ENCODE measurements at places on chromosomes 7 and 10.

GRCh38 chr10:71024490-71024889 lies 136.1 kb upstream of the PCBD1 start:
- no peak for DNase-seq

GRCh38 chr10:85609509-85609908 lies 757.1 kb downstream of the GRID1 start:
- no peak for DNase-seq

GRCh38 chr10:15546606-15547005 lies 173.1 kb downstream of the ITGA8 start:
- no peak for DNase-seq

DNA sequence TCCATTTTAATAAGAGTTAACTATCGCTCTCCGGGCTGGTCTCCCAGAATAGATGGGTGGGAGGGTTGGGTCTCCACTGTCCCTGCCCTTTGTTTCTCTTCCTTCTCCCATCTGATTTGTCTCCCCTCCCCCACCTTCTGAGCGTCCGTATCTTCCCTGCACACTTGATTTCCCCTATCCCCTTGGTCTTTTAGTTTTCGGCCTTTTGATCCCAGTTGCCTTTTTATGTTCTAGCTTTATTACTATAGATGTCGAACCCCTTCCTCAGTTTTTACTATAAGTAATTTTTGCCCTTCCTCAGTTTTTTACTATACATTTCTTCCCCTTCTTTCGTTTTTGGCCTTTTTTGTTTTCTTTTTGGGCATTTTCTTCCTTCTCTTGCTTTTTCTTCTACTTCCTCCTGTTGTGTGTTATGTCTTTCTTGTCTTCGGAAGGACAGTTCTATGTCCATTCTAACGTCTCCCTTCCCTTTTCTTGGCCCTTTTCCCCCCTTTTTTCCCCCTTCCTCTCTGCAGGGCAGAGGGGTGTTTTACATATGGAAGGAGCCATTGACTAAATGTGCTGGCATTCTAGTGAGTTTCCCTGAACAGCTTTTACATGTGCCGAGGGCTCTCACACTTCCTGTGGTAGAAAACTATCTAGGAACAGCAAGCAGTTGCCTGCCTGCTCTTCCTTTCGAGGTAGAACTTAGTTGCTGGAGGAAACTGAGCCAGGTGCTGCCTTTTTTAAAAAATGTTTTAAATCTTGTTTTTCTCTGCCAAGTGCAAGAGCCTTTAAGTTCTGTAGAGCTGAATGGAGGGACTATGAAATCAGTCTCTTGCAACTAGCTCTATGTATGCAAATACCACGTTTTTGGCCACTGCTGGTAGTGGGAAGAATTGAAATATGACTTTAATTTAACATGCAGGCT lies 2.8 kb downstream of the TET1 start:
- DNase-seq: no peak

GRCh38 chr7:100577103-100577502 lies 3.4 kb upstream of the SAP25 start:
- DNase-seq: no peak

DNA sequence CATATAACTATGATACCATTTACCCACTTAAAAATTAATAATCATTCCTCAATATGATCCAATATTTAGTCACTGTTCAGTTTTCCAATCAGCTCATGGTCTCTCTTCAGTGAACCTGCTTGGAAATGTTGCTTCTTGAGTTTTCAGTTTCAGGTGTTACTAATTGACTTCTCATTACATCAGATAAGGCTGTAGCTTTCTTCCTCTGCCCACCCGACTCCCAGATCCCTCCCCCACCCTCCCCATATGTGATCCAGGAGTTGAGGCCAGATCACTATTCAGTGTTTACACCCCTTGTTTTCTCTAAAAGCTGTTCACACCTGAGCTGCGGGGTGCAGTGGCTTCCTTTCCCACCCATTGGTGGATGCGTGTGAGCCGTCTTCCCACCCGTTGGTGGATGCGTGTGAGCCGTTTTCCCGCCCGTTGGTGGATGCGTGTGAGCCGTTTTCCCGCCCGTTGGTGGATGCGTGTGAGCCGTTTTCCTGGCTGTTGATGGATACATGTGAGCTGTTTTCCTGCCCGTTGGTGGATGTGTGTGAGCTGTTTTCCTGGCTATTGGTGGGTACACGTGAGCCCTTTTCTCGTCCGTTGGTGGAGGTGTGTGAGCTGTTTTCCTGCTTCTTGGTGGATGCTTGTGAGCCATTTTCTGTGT lies 3.2 kb upstream of the MTG1 start:
- DNase-seq: no peak

DNA sequence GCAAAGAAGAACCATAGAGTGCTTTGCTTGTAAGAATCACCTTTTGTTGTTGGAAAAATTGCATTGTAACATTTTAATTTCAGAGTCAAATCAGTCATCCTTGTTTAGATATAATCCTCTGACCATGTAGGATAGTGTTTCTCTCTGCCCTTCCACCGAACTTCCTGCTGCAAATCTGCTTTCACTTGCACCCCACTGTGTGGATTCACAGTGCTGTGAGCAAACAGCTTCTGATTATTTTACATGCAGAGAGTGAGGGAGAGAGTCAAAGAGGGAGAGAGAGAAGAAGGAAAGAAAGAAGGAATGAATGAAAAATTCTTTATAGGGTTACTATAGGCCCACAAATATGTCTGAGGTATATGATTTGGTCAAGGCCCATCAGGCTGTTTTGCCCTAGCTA lies 30.0 kb upstream of the SEM1 start:
- DNase-seq: no peak

DNA sequence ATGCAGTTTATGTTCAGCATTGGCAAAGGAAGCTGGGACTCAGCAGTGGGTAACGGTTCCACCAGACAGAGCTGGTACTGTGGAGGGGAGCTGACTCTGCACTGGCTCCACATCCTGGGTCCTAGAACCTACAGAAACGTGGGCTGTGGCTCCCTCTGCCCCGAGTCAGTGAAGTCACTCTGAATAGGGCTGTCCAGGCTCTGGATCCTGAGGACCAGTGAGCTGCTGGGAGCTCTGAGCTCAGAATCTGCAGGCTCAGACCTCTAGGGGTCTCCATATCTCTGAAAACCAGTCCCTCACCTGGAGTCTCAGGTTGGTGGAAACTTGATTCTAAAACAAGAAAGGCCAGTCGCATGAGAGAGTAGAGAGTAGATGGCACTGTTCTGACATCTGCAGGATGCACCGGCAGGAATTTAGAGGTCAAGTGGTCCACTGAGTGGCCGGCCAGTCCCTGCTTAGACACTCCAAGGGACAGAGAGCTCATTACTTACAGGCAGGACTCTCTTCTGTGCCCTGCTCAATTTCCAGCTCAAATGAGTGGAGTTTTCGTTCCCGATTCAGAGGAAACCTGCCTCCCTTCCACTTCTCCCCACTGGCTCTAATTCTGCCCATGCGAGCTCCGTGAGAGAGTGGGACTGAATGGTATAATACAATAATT lies 18.6 kb downstream of the NPFFR1 start:
- DNase-seq: no peak

- no peak for DNase-seq
Measured at GRCh38 chr7:137656850-137657232, 189.9 kb downstream of the DGKI start.

DNA sequence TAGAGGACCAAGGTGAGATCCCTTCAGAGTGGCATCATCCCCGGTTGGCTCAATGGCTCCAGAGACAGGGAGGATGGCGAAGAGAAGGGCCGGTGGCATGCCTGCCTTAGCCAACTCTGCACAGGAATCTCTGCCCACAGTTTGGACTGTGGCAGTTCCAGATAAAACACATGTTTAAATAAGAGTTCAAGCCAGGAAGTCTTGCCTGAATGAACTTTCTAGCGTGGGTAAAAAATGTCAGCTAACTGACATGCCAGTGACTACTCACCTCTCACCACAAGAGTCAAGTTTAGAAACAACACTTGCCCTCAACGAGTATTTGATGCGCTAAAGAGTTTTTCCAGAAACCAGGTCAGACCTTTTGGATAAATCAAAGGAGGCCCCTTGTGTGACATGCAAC lies 3.0 kb downstream of the NOD1 start:
- DNase-seq: no peak

DNA sequence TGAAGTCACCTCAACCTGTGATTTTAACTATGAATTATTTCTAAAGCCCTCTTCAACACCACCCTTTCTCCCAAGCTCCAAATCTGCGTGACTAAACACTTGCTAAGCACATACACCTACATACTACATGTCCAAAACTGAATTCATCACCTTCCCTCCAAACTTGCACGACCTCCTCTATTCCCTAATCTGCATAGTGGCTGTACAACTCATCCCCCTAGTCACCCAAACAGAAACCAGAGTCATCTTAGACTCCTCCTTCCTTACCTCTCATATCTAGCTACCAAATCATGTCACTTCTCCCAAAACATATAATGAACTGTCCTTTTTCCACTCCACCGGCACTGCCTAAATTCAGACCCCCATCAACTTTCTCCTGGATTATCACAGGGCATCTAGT lies 16.2 kb downstream of the ARHGAP21 start:
- DNase-seq: no peak

GRCh38 chr10:115939101-115939854 lies 333.7 kb downstream of the GFRA1 start:
- no peak for DNase-seq

DNA sequence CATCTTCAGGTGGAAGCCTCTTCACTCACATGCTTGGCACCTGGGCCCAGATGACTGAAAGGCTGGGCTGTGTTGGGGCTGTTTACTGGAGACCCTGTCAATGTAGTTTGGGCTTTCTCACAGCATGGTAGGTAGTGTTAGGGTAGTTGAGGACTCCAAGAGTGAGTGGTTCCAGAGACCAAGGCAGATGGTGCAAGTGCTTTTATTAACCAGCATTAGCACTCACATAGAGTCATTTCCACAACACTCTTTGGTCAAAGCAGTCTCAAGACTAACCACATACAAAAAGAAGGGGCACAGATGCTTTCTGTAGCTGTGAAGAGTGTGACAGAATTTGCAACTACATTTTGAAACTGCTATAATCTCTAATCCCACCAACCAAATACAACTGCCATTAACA lies 135.0 kb downstream of the RTKN2 start:
- no peak for DNase-seq

DNA sequence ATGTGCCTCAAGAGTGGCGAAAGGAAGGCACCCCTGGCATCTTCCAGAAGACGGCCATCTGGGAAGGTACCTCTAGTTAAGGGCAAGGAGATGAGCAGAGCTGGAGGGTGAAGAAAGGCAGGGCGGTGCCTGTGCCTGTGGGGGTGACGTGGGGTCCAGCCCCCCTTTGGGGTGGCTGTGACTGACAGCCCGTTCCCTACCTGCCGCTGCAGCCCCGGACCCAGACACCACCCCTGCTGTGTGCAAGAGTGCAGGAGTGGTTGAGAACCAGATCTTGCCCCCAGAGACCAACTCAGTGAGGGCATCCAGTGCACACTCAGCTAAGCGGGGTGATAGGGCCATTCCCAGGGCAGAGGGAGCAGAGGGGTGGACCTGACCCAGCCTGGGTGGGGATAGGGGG lies 4.3 kb upstream of the MUC17 start:
- no peak for DNase-seq

DNA sequence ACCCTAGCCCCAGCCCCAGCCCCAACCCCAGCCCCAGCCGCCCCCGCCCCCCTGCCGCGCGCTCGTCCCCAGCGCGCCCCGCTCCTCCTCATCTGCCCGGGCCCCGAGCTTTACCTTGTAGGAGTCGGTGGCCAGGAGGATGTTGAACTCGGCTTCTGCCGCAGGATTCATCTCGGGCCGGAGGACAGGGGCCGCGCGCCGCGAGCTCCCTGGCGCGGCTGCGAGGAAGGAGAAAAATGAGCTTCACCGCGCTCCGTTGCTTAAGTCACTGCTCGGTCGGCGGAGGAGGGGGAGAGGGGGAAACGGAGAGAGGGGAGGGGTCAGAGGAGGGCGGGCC lies at the start of gene NAMPT:
NAMPT (minus strand) TSS at position 270 of the 337 bp plus-strand sequence; CDS start at position 171, 99 bp downstream.
- no peak for DNase-seq

GRCh38 chr7:116113310-116113709 lies 82.7 kb upstream of the TFEC start:
- DNase-seq: no peak

- DNase-seq: no peak
Measured at GRCh38 chr7:155533120-155533826, 13.1 kb downstream of the CNPY1 start.
